ENCODE measurements at places on chromosomes 3 and 15. TPM values are rescaled to one million over a fixed set of nuclear protein-coding genes. Genes with fewer than 3 reads are reported as not detected.

Gene NRROS
- 4.0 TPM for total RNA-seq

Gene EPHA3
- 1.8 TPM for total RNA-seq

Gene DUOX1
- 0.56 TPM for total RNA-seq

Gene NXPE3
- 5.4 TPM for total RNA-seq

Gene SMAD3
- total RNA-seq, result 60.7 TPM

Gene BMF
- total RNA-seq, result 25.4 TPM

Gene VILL
- total RNA-seq, result 184 TPM

Gene TUBGCP4
- total RNA-seq, result 23.7 TPM

Gene THAP10
- 1.4 TPM for total RNA-seq

Gene HOMER2
- total RNA-seq, result 2.0 TPM

Gene GP9
- 0.55 TPM for total RNA-seq

Gene COL6A5
- 0.08 TPM for total RNA-seq

Gene DUOXA2
- 1.3 TPM for total RNA-seq

Gene TRIM42
- not detected for total RNA-seq

Gene PLA2G4D
- 0.31 TPM for total RNA-seq

Gene LSAMP
- total RNA-seq, result 0.89 TPM

Gene SLC6A11
- total RNA-seq, result 0.08 TPM

Gene CYP11A1
- total RNA-seq, result not detected

Gene ITIH3
- total RNA-seq, result 0.46 TPM

Gene XIRP1
- not detected for total RNA-seq

Gene HYAL1
- total RNA-seq, result 16.4 TPM

Gene MUSTN1
- not detected for total RNA-seq

Gene CFAP20DC
- total RNA-seq, result 0.98 TPM

Gene SETD5
- total RNA-seq, result 102 TPM

Gene NEO1
- total RNA-seq, result 202 TPM

Gene BTBD1
- total RNA-seq, result 70.1 TPM

Gene PXK
- 10.2 TPM for total RNA-seq

Gene ACTRT3
- total RNA-seq, result 1.1 TPM

Gene TMEM43
- total RNA-seq, result 29.2 TPM

Measured in left colon (tissue), 2 donors.